Activated naive CD4-positive, alpha-beta T cell treated with anti-CD3 and anti-CD28 coated beads for 36 hours (primary cell): ENCODE measurements at places on chromosomes 2 and 18. TPM values are rescaled to one million over a fixed set of nuclear protein-coding genes. Genes with fewer than 3 reads are reported as not detected.
A peak's percentile ranks its signal among the peaks of the same experiment; 100 is the strongest.

Gene CD226
- total RNA-seq = 19.4 TPM

Gene TM4SF20
- total RNA-seq = not detected

Gene LYG2
- not detected for total RNA-seq

Gene ERMN
- total RNA-seq = 1.0 TPM

- DNase-seq = no peak
These were observed 58.8 kb downstream of the GPC1 start for GRCh38 chr2:240494194-240494793.

- no peak for DNase-seq
These were observed 168.4 kb downstream of the NDUFA10 start for GRCh38 chr2:239856620-239857285.

DNA sequence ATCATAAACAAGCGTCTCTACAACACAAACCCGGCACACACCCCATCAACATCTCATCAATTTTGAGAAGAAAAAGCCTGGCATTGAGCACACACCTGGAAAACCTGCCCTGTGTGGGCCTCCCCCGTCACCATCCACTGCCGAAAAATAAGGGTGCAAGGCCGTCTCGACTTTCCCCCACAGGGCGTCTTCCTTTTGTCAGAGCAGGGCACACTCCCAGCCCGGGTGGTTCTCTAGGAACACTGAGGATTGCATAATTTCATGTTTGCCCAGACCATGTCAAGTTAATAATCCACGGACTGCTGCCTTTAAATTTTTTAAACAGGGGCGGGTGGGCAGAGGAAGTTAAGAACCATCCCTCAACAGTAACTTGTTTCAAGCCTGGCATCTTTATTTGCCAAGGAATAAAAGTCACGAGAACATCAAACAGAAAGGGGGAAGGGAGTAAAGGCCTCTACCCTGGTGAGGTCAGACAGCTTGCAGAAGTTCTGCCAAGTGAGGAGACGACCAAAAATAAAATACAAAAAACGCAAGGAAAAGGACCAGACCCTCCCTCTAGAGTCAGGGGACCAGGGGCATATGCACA, 2.1 kb downstream of the TFCP2L1 start:
- DNase-seq = no peak

DNA sequence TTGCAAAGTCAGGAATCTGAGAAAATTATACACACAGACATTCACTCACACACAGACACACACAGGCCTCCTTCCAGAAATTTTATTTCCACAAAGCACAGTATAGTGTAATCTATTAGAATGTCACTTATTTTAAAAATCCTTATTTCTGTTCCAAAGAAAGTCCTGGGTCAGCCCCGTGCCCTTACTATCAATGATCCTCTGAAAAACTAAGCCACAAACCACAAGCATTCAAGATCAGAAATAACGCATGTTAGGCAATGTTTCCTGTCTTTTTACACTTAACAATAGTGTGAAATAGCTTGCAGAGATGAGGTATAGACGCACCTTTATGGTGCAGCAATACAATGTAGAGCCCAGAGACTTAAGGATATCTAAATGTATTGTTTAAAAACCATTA, 25.8 kb downstream of the TBC1D8 start:
- DNase-seq = no peak

DNA sequence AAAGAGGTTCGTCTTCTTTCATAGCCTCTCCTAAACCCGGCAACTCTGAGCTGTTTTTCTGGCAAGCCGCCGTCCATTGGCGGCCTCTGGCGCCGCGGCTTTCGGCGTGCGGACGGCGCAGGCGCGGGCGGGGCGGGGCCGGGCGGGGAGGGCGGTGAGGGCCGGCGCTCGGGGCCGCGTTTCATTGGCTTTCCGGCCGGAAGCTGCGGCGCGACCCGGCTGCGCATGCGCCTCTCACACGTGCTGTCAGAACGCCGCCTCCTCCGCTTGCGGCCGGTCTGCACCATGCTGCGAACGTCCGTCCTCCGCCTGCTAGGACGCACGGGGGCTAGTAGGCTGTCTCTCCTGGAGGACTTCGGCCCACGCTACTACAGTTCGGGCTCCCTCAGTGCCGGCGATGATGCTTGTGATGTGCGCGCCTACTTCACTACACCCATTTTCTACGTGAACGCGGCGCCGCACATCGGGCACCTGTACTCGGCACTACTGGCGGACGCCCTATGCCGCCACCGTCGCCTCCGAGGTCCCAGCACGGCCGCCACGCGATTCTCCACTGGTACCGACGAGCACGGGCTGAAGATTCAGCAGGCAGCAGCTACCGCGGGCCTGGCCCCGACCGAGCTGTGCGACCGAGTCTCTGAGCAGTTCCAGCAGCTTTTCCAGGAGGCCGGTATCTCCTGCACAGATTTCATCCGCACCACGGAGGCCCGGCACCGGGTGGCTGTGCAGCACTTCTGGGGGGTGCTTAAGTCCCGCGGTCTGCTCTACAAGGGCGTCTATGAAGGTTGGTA, at the start of gene MARS2:
Gene MARS2 (plus strand): TSS at position 249 of the 791 bp plus-strand sequence. CDS start 37 bp downstream, at position 286.
- DNase-seq = peak; percentile 92
